Activated T-helper 1 cell treated with anti-CD3 and anti-CD28 coated beads, Interleukin-2, amount 50 U/mL, for 16 hours (primary cell): ENCODE measurements at places on chromosomes 7 and 10.

GRCh38 chr7:24911213-24911603 is 68.8 kb downstream of the OSBPL3 start:
- no peak for DNase-seq

DNA sequence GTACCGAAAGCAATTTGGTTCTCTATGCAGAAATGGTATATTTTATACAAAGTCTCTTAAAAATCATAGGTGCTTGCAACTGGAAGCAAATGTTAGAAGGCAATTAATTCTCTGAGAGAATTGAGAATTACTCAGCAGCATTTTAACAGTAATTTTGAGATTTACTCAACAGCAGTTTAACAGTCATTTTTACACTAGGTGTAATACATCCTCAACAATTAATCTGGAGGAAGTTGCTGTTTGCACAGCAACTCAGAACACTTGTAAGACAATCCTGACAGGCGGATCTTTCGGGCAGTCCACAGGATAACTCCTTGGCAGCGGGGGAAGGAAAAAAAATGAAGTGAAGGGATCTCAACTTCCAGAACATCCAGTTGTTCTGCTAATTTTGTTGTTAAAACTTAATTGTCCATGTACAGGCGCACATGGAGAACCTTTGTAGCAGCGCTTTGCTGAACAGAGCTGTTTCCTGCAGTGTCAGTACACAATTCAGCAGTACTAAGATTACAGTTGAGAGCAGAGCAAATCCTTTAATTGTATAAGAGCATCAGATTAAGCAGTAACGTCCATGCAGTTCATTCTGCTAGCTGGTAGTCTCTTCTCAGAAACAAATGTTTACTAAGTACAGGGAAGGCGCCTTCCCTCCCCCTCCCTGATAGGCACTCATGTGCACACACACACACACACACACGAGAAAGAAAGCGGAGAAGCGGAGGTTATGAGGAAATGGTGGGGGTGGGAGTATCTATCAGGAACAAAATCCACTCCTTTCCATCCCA is 43.8 kb downstream of the ENO4 start:
- DNase-seq: no peak

- DNase-seq: no peak
Measured at GRCh38 chr10:114083040-114083439, 39.4 kb downstream of the ADRB1 start.

DNA sequence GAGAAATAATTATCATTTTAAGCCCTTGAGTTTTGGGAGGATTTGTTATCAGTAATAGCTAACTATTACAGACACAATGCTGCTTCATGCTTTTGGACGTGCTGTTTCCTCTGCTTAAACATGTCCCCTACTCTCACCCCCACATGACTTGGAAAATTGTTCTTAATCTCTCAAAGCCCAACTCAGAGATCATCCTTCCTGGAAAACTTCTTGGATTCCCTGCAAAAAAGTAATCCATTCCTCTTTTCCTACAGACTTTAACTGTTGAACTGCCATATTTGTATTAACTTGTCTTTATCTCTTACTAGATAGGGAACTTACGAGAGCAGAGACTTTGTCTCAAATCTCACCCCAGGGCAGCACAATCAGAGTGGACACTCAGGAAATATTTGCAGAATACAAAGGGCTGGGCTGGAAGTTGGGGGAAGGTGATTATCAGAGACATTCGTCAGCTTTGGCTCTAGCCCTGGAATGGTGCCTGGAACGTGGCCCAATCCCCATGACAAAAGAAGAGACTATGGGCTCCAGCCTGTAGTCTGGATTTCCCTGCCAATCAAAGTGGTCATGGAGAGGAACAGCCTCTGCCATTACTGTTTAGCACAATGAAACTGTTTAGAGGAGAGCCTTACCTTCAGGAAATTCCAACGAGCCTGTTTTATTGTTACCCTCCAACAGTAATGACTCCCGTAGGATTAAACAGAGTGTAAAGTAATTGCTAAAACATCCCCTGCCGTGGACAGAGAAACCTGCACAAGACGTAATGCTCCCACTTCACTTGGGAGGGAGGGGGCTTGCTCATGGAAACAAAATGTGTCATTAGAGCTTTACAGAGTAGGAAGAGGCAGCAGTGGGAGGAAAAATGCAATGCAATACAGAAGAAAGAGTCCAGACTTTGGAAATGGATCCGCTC is 140.4 kb upstream of the AUTS2 start:
- DNase-seq: no peak

DNA sequence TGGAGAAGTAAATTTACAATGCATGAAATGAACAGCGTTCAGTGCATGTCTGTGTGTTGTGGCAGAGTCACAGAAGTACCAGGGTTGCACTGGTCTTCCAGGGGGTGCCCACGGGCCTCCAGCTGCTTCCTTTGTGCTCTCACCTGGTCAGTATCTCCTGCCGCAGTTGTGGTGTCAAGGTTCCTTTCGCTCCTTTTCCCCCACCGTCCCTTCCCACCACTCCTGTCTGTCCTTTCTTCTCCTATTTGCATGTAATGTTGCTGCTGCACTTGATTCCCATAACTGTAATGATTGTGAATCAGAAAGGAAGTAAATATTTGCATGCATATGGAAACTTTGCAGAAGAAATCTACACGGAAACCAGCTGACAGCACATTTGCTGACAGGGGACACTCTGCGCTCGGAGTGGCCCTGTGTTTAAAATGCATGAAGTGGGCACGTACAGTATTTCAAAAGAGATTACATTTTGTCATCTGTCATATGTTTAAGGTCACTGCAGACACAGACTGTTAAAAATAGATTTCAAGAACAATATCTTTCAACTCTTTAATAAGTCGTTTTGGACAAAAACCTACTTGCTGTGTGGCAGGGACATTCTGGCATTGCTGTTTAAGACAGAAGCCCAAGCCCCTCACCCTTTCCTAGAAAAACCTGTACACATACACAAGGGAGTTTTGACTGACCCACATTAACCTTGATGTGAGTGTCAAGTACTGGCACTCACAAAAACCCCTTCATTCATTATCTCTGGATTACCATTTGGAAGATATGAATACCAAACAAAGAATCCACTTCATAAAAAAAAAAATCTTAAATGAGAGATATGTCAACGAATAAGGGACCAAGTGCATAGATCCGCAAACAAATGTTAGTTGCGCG is 336.7 kb upstream of the KLF6 start:
- no peak for DNase-seq
